ENCODE measurements at places on chromosomes 4 and X.

DNA sequence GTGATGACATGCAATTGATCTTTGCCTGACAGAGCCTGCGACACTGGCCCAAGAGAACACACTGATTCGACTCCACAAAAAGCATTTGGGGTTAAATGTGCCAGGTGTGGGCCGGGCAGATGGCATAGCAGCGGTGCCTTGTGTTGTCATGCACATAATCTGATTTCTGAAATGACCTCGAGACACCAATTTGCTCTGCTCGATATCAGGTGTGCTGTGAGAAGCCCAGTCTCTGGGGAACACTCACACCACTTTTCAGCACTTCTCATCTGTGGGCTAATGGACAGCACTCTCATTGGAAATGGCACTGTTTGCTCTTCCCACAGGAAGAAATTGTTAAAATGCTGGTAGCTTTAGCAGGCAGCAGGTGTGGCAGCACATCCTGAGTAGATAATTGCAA, 738.3 kb upstream of the TENM3 start:
- DNase-seq = no peak

DNA sequence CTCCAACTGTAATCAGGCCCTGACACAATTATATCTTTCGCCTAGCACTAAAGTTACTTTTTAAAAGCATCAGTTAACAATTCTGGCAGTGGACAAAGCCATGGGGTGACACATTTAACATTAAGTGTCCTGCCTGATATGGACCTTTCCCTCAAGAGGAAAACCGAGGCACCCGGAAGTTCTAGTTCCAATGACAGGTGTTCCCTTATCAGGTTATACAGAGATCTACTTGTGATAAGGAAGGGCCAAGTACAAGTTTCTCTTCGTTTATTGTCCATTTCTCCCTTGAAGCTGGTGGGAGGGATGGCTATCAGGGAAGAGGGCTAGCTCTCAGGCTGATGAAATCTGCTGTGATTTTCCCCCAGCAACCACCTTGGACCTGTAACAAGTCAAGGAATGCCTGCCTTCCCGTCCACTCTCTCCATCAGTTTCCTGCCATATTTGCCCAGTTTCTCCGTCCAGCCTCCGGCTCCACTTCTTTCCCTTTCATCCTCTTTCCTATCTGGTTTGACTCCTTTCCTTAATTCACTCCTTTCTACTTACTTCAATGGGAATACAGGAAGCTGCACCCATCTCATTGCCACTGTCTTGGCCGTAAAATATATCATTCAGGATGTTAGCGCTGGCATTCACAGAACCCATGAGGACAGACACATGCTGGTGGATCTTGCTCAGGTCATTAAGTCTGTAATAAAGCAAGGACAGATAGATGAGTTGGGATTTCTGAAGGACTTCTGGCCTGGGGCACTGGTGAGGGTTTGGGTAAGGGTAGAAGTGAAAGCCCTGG, 95.0 kb downstream of the DGKK start:
- DNase-seq = no peak

- DNase-seq = peak; percentile 9
These were observed 90.3 kb upstream of the TMEM150C start for GRCh38 chr4:82652062-82652461.

DNA sequence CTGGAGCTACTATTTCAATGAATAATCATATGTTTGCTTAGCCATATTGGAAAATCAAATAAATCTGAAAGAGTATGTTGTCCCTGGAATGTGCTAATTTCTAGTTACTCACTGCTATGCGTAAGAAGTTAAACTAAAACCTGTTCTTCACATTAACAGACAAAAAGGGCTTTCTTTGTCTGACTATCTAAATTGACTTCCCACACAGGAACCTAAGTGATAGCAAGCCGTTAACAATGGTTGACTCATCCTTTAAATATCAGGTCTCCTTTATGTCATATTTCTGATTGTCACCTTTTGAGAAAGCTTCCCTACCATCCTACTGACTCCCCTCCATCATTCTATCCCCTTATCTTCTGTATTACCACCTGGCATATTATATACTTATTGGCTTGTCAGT, 81.4 kb downstream of the AMELX start:
- DNase-seq = no peak

- no peak for DNase-seq
These were observed 49.0 kb downstream of the CD99L2 start for GRCh38 chrX:150849486-150849885.
